ENCODE measurements at places on chromosomes 3 and 15. TPM values are rescaled to one million over a fixed set of nuclear protein-coding genes. Genes with fewer than 3 reads are reported as not detected.

The SLC24A1 gene
- total RNA-seq, result 13.0 TPM

The DAPK2 gene
- 0.78 TPM for total RNA-seq

The LRCH3 gene
- 27.5 TPM for total RNA-seq

The VILL gene
- 5.5 TPM for total RNA-seq

All from epithelial cell of alveolus of lung (primary cell).